ENCODE measurements at places on chromosomes 6 and 20.

GRCh38 chr6:122726649-122727048, 52.9 kb upstream of the FABP7 start:
- DNase-seq = no peak

DNA sequence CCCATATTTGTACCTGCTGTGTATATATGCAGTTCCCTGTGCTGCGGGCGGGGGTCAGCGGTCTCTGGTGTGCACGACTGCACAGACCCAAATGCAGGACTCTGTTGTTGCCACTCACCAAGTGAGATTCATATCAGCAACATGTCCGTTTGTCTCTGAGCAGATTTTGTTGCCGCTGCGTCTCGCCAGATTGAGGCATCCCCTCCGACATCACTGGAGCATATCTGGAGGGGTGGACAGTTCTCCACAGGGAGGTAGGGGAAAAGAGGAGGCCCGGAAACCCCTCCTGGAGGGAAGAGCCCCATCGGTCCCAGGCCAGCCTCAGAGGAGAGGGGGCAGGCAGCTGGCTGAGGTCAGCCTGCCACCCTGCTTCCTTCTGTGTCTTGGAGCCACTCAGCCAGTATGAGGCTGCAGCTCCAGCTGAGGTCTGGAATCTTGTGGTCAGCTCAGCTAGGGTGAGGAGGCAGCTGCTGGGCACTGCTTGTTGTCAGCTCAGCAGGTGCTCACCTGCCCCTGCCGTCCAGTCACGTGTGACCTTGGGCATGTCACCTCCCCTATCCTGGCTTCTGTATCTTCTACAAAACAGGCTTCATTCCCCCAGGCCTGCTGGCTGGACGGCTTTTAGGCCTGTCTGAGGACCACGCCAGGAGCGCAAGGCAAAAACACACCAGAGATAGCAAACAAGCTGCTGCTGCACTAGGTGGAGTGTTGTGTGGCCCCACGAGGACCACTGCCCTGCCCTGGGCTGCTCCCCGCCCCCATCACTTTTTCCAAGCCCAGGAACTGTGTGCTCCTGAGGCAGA, 47.1 kb downstream of the HNF4A start:
- no peak for DNase-seq

DNA sequence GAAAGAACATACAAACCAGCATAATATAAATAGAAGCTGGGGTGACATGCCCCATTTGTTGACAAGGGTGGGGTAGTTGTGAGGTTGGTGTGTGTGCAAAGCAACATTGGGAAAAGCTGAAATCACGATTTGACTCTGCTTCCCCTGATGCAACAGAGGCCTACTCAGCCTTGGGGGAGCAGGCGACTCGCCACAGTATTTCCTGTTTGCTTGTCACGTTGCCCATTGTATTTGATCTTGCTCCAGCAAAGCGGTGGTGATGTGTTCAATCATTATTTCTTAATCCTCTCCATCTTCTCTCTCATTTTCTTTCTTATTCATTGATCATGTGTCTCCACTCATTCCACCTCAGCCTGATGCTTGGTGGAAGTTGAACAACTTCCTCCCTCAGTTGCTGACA, 165.8 kb upstream of the CITED2 start:
- no peak for DNase-seq

GRCh38 chr6:116409756-116410155, 39.0 kb downstream of the DSE start:
- DNase-seq = no peak

- DNase-seq = no peak
Measured at GRCh38 chr6:26187981-26188635, 100.9 kb downstream of the HFE start.

DNA sequence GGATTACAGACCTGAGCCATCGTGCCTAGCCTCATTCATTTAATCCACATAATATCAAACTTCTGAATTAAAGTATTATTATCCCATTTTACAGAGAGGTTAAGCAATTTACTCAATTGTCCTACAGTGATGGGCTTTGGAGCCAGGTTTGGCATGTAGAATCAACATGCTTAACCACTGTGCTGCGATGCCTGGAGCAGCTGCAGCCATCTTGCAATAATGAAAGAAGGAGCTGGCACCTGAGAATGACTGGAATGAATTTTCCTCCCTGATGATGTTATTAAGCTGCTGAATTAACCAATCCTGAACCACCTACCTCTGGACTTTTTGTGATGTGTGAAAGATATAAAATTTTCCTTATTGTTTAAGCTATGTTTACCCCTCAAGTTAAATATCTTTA, 13.1 kb upstream of the CCND3 start:
- DNase-seq = no peak

DNA sequence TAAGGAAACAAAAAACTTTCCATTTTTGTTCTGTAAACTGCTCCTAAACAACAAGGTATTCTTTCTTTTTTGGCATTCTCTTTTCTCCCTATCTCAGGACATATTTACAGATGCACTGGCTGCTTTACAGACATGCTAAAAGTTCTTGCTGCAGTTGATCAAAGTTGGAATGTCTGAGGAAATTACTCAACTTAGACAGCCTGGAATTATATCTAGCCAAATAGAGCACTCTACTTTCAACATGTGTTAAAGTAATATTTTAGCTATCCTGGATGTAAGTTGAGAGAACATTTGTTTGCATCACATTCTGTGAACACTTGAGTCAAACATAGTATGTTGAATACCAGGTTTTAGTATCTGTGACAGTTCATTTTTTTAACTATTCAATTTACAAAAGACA, 24.8 kb downstream of the TASP1 start:
- DNase-seq = no peak

DNA sequence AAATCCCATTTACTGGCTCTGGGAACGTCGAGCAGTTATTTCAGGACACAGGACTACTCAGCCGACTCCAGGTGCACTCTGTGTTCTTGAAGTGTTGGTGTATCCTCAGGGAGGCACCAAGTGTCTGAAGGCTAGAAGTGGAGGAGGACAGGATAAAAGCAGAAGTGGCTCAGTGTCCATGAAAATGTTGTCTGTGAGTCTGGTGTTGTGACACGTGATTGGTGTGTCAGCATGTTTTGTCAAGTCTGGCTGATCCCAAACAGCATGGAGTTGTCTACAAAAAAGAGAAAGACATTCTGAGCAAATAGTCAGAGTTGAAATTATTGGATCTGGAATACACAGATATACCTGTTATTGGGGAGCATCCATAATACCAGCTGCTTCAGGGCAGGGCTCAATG, 30.3 kb downstream of the SCGN start:
- DNase-seq = no peak

DNA sequence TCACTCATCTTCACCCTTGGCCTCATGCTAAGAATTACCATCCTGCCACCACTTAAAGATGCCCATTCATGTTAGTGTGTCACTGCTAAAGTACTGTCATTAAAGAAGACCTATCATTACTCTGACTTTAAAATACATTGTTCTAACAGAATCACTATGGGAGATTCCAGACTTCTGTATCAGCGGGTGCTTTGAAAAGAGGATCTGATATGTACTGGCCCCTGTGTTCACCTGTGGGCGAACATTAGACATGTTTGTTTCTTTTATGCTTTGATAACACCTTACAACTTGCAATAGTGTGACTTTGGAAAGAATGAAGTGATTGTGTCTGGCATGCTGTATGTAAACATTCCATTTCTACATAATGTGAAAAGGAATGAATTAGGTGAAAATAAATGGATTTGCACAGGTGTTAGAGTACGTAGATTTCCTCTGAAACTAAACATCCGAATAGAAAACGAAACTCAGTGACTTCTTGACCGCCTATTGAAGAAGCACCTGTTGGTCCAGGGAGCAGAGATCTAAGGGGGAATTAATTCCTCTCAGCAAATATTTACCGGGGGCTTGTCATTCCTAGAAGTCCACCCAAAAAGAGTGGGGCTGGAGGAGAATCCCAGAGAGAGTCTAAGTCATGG, 132.3 kb downstream of the CARMIL1 start:
- DNase-seq = no peak

- no peak for DNase-seq
Measured at GRCh38 chr20:11844691-11845090, 73.0 kb upstream of the BTBD3 start.

- DNase-seq = no peak
Measured at GRCh38 chr20:4961746-4962145, 39.6 kb downstream of the SLC23A2 start.

DNA sequence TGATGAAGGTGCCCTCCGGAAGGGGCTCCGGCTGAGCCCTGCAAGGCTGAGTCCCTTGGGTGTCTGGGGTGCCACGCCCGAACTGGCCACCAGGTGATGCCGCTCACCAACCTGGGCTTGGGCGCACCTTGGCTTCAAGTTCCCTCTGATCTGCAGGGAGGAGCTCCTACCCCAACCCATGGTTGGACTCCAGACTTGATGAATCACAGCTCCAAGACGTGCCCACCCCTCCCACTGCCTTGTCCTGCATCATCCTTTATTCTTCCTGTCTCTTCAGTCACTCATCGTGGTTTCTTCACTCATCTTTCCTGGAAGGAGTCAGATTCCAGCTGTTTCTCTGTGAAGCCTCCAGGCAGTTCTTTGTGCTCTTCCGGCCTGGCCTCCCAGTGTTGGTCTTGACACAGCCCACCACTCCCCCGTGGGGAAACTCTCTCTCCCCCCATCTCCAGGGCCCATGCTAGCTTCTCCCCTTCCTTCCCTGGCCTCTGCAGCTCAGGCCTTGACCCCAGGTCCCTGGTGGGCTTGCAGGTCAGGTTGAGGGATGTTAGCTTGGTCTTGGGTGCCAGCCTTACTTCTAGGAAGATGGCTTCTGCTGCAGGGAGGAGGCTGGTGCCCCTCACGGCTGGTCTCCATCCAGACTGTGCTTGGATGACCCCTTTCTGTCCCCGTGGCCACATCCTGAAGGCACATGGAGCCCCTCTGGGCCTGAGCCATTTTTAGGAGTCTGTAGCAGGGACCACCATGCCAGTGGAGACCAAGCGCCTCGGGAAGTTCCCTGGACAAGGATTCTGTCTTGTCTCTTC, 2.6 kb upstream of the ZBP1 start:
- peak; percentile 52 for DNase-seq

DNA sequence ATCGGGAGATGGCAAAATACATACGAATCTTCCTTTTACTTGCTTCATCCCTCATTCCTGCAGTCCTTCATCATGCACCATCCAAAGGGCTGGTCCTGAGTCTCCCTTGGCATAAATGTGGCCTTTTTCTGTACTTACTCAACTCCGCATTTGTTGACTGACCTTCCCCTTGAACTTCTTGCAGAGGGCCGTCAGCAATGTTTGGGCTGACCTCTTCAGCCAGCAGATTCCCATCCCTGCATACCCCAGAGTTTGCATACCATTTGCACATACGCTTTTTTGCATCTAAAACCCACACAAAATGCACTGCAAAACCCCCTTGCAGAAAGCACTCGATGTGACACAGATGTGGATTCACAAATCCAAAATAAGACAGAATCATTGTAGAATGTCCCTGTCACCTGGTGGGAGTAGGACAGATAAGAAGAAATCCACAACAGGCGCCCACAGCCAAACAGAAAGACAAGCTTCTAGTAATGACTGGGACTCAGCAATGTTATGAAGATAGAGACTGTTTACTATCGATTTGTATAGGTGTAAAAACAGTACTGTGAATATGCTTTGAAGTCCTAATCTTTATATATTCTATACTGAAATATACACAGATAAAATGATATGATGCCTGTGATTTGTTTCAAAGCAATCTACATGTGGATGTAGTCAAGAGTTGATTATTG, 45.8 kb downstream of the TBC1D7 start:
- no peak for DNase-seq

- DNase-seq = no peak
Measured at GRCh38 chr20:64222851-64223525, 32.6 kb upstream of the PCMTD2 start.

DNA sequence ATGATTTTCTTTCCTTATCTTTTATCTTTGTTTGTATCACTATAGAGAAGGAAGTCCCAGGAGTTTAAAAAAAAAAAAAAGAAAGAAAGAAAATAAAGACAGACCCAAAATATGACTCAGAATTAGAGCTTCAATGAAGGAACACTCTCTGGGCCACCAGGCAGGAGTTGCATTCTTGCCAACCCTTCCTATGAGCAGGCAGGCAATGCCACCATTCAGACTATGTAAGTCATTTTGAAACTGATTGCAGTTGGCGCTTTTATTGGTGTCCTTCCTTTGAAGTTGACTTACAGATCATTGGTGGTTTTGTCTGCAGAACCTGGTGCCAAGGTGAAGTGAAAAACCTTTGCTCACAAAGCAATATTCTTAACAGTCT, 50.3 kb downstream of the MYB start:
- DNase-seq = no peak

DNA sequence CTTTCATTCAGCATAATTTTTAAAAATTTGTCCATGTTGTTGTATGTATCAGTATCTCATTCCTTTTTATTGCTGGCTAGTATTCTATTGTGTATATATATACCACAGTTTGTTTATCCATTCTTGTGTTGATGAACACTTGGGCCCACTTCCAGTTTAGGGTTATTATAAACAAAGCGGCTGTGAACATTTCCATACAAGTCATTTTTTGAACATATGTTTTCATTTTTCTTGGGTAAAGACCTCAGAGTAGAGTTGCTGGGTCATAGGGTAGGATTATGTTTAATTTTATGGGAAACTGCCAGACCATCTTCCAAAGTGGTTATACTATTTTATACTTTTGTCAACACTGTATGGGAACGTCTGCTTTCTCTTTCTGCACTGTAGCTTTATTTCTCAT, 55.3 kb downstream of the RBM24 start:
- DNase-seq = no peak

DNA sequence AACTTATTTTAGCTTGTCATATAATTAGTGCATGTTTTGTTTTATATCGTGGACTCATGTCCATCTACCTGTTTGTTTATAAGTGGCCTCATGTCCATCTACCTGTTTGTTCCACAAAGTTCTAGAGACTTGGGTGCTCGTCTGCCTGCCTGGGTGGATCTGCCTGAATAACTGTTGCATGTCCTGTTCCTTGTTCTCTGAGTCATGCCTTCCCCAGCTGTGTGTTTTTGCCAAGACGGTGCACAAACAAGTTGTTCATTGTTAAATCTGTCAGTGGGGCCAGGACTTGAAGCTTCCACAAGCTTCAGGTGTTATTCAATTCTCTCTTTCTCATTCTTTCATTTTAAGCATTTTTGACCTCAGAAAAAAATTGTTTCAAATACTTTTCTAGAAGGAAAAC, 358.0 kb upstream of the CITED2 start:
- DNase-seq = no peak

Data from activated T-helper 1 cell treated with anti-CD3 and anti-CD28 coated beads, Interleukin-2, amount 50 U/mL, for 16 hours (primary cell).